NCI-H748 treated with DMSO at 0.1 percent for 48 hours (cell line): ENCODE measurements at places on chromosomes 3 and 15.

DNA sequence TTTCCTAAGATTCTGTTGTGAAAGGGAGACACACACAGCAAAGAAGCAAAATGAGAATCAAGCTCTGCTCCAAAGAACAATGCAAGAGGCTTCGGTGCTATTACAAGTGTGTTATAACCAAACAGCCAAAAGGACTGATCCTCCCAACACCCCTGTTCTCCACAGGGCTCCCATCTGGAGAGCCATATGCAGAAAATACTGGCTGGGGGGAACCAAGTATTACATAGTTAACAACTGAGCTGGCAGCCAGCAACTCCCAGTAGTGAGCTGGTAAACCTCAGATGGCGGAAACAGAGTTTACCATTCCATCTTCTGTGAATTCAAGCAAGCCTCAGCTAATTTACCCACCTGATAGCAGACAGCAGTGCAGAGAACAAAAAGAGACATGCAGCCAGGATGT, 156.4 kb downstream of the NTRK3 start:
- no peak for DNase-seq

- no peak for DNase-seq
Observed at GRCh38 chr15:85760531-85761371, 34.0 kb downstream of the KLHL25 start.

- DNase-seq: no peak
Observed at GRCh38 chr3:135982922-135983581, 17.5 kb downstream of the PPP2R3A start.

DNA sequence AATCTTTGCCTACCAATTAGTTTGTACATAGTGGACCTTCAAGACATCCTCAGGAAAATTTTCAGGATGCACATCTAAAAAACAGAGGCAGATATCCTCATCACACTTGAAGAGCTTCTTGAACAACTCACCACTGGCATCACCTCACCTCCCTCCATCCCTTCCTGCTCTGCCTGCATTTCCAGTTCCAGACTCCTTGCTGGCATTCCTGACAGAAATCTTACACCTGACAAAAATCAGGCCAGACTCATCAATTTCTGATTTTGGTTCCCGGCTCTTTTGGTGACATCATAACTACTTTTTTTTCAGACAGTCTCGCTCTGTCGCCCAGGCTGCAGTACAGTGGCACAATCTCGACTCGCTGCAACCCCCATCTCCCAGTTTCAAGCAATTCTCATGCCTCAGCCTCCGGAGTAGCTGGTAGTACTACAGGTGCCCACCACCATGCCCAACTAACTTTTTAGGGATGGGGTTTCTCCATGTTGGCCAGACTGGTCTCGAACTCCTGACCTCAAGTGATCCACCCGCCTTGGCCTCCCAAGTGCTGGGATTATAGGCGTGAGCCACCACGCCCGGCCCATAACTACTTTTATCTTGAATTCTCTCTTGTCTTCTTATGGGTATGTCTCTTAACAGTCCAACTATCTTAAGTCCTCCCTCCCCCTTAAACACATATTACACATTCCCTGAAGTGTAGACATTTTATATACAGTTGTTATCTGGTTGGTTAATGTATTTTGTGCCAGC, 216.6 kb upstream of the IL12A start:
- DNase-seq: no peak

- DNase-seq: no peak
Observed at GRCh38 chr3:149473357-149474249, 894 bp upstream of the TM4SF4 start.

GRCh38 chr3:55873523-55874254, 386.6 kb upstream of the WNT5A start:
- DNase-seq: no peak

- DNase-seq: no peak
Observed at GRCh38 chr3:171732756-171733155, 77.5 kb downstream of the PLD1 start.

- DNase-seq: no peak
Observed at GRCh38 chr15:90624278-90624981, 92.7 kb upstream of the BLM start.

DNA sequence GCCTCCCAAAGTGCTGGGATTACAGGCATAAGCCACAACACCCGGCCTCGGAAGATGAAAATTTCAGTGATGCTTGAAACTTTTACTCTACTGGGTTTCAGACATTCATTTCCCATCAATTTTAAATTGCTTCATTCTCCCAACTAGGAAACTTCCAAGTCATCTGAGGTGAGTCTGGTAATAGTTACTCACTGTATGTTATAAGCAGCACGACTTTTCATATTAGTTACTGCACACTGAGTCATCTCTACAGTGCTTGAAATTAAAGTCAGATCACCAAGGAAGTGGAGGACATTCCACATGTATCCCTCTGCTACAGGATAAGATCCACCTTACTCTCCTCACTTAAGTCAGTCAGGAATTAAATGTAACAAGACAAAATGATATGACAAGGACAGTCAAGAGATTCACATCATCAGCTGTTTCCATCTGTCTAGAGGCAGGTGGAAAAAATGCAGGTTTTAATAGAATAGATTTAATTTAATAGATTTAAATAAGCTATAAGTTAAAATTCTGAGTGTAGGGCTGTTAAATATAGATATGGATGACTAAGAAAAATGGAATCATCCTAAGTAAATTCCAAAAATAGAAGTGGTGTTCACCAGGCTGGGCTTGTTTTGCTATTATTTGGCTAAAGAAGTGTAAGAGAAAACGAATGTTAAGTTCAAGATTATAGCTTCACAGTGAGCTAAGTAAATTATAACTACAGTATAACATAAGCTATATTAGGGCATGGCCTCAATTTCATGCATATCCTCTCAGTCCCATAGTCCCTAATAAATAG, 104.4 kb downstream of the TMCO5A start:
- no peak for DNase-seq

- no peak for DNase-seq
Observed at GRCh38 chr15:82970078-82970686, 15.8 kb upstream of the RAMAC start.

DNA sequence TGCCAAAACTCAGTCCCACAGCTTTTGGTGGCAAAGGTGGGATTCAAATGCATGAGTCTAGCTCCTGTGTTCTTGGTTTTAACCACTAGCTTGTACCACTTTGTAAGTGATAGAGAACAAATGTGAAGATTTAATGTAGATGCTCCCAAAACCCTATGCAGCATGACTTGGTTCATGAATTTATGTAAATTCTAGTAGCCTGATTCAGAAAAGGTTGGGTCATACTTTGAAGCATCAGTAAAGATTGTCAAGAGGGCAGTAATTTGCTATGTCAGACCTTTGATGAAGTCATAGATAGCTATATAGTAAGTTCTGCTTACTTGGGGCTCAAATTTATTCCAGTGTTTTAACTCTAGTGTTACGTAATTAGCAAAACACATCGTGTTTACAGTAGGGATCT, 75.6 kb downstream of the VPS8 start:
- no peak for DNase-seq

GRCh38 chr3:72155391-72156064, 370.6 kb upstream of the PROK2 start:
- DNase-seq: no peak

DNA sequence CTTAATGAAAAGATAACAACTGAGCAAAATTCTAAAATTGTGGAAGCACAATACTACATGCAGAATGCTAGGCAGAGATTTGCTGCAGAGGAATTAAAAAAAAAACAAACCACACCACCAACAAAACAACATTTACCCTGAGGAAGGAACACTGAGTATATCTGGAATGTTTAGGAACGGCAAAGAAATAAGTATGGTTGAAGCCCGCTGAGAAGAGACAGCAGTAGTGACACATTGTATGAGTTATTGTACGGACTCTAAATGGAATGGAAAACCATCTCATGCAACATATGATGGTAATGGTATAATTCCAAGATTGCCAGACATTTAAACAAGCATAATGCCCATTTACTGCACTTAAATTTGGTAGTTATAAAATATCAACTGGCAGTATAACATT, 568.2 kb upstream of the CCDC54 start:
- no peak for DNase-seq

DNA sequence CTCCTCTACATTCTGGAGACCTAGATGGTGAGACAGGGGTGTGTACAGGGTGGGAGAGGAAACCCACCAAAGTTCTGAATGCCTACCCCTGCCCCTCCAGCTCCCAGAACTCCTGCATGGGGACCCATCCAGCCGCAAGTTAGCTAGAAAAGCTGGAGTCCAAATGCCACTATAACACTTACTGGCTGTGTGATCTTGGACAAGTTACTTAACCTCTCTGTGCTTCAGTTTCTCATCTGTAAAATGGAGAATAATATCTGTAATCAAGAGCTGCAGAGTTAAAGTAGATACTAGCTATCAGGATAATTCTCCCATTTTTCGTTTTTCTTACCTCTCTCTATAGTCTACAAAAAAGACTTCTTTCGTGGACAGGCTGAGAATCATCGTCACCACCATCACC, 63.4 kb downstream of the ADCY5 start:
- no peak for DNase-seq

- DNase-seq: no peak
Observed at GRCh38 chr3:87810452-87811016, 248.3 kb downstream of the CGGBP1 start.

DNA sequence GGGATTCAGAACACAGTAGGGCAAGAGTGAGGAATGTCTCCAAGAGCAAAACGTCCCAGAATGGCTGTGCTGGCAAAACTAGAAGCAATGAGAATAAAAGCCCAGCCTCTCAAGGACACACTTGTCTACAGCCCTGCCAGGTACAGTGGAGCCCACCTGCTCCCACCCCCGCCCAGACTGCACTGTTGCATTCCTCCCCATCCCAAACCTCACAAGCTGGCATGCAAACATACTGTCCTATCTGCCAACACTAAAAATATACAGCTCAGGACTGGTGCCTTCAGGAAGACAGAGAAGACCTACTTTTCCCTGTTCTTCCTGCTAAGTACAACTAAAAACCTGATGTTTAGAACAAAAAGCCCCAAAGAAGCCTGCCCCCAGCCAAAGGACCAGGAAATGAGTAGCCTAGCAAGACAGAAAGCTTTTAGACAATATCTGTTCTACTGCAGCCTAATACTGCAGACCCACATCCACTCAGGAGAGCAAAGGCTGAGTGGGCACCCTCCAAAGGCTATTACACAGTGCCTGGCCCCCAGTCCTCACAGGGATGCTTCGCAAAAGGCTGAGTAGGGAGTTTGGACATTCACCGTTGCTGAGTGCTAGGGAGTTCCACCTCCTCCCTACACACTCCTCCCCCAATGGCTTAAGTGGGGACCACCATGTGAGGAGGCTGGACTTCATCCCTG, 13.5 kb downstream of the OCA2 start:
- no peak for DNase-seq

DNA sequence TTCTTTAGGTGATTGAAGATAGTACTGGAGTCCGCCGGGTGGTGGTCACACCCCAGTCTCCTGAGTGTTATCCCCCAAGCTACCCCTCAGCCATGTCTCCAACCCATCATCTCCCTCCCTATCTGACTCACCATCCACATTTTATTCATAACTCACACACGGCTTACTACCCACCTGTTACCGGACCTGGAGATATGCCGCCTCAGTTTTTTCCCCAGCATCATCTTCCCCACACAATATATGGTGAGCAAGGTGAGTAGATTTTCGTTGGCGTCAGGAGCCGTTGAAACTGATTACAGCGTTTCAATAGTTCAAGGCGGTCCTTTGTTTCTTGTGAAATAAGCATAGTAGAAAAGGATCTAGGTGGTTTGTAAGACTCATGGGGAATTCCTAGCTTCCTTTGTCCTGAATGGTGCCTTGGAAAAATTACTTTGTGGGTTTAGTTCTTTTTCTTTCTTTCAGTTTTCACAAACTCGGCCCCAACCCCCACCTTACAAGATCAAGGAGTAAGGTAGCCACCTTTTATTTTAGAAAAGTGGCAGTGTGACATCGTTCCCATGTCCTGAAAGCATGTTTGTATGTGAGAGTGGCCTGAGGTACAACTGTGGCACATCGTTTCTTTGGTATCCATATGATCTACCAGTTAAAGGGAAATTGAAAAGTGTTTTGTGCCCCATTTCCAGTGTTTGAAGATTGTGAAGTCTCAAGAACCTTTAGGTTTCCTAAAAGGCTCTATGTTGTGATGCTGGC, 200.6 kb downstream of the GHSR start:
- no peak for DNase-seq

GRCh38 chr15:77481670-77482069, 61.0 kb downstream of the HMG20A start:
- DNase-seq: no peak

DNA sequence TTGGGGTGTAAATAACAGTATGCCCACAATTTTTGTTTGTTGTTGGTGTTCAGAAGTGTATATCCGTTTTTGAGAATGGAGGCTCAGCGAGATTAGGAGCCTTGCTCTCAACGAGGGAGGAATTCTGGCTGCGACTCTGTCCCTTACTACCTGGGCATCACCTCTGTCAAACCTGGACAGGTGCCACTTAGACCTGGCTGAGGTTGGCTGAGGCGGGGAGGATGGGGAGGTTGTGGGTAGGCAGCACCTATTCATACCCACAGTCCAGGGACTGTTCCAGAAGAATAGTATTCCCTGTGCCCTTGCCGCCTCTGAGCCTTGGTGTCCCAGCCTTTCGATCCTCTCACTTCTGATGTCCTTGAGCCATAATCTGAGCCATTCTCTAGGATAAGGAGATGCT, 99.9 kb downstream of the LINGO1 start:
- DNase-seq: no peak

GRCh38 chr15:33506781-33507296, 196.1 kb downstream of the RYR3 start:
- no peak for DNase-seq

DNA sequence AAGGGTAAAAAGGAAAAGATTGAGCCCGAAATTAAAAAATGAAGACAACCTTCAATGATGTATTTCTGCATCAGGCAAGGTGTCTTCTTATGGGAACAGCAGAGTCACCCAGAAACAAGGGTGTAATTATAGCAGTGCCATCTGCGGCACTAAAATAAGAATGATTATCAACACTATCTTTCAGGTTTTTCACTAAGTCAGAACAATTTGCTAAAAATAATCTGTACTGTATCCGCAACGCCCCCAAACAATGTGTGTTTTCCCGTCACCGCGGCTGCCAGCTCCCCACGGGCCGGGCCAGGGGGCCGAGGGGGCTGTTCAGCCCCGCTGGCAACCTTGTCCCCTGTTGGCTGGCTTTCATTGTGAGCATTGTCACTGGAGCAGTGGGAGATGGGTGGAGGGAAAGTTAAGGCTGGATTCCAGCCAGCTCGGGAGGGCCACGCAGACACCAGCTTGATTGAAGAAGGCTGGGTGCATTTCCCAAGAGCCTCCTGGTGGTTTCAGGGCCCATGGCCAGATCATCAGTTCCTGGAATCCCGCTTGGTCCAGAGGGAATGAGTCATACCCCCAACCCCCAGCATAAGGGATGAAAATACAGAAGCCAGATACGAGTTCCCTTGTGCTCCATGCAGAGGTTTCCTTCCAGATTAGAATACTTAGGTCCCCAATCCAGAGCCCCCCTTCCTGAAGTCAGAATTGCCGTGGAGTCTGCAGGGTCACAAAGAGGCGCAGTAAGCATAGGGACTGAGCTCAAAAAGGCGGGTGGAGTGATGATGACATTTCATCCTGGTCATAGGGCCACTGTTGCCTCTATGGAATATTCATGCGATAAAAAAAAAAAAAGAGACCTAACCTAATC, 90.2 kb upstream of the KLF13 start:
- peak; percentile 26 for DNase-seq

GRCh38 chr15:42048080-42048820, 27.4 kb upstream of the PLA2G4E start:
- DNase-seq: no peak
